ENCODE measurements at places on chromosomes 6 and 20.

GRCh38 chr6:135233686-135234491 is 52.8 kb downstream of the MYB start:
- no peak for DNase-seq

GRCh38 chr6:75643173-75643572 is 41.5 kb downstream of the SENP6 start:
- no peak for DNase-seq

- no peak for DNase-seq
These were observed 40.0 kb upstream of the OCSTAMP start for GRCh38 chr20:46590443-46590842.

DNA sequence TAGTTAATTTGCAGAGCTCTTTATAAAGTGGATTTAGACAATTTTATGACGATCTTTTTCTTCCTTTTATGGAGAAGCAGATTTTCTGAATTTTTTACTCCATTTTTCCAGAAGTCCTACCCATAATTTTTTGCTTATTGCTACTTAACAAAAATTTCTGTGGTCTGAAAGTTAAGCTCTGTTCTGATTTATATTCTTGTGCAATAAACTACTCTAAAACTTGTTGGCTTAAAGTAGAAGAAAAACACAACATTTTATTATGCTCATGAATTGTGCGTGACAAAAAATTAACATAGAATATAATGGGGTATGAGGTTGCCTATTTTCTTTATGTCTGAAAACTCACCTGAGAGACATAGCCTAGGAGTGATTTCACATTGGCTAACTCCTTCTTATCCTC is 2.6 kb downstream of the DEFB113 start:
- no peak for DNase-seq

GRCh38 chr6:15887491-15888461 is 224.9 kb upstream of the DTNBP1 start:
- no peak for DNase-seq

- DNase-seq: no peak
These were observed 69.7 kb upstream of the LY86 start for GRCh38 chr6:6518631-6519427.
